ENCODE measurements at places on chromosomes 11 and 22. TPM values are rescaled to one million over a fixed set of nuclear protein-coding genes. Genes with fewer than 3 reads are reported as not detected.

Gene NNMT
- 97.5 TPM for total RNA-seq

Gene KIF18A
- total RNA-seq: 8.5 TPM

Gene VSIG2
- total RNA-seq: not detected

Gene VPREB1
- not detected for total RNA-seq

Gene POU2AF3
- not detected for total RNA-seq

Gene DCHS1
- total RNA-seq: 0.27 TPM

Gene NCR3LG1
- total RNA-seq: 5.5 TPM

Gene ZNF202
- total RNA-seq: 5.9 TPM

Gene FAM76B
- 5.7 TPM for total RNA-seq

Gene PPFIBP2
- total RNA-seq: 6.6 TPM

Gene OR8I2
- total RNA-seq: not detected

Gene CNTF
- 0.19 TPM for total RNA-seq

Gene APOBEC3H
- total RNA-seq: 0.11 TPM

Gene CHST1
- total RNA-seq: 2.0 TPM

Gene OR4A16
- not detected for total RNA-seq

Gene CNIH2
- total RNA-seq: not detected

Gene CHRM4
- total RNA-seq: not detected

Gene ZBTB16
- 0.08 TPM for total RNA-seq

Gene TEX12
- not detected for total RNA-seq

Gene KCNJ1
- 0.08 TPM for total RNA-seq

Gene KDELR3
- total RNA-seq: 16.6 TPM

Gene SGSM1
- 0.04 TPM for total RNA-seq
